ENCODE measurements at places on chromosomes 11 and 22. TPM values are rescaled to one million over a fixed set of nuclear protein-coding genes. Genes with fewer than 3 reads are reported as not detected.

- no peak for DNase-seq
These were observed 61.2 kb downstream of the CLPB start for GRCh38 chr11:72373163-72373562.

GRCh38 chr22:16601437-16602223 is 9.0 kb upstream of the CCT8L2 start:
- DNase-seq, result peak; percentile 0

GRCh38 chr22:40273319-40273718 is 73.0 kb upstream of the ADSL start:
- no peak for DNase-seq

DNA sequence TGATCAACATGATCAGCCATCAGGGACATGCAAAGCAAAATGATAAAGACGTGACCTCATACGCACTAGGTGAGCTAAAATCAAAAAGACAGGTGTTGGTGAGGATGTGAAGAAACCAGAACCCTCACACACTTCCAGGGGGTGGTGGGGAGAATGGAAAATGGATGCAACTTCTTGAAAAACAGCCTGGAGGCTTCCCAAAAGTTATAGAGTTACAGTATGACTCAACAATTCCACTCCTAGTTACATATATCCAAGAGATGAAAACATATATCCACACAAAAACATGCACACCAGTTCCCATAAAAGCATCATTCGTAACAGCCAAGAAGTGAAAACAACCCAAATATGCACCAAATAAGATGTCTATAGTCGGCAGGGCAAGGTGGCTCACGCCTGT is 42.1 kb upstream of the APLNR start:
- DNase-seq, result peak; percentile 67

DNA sequence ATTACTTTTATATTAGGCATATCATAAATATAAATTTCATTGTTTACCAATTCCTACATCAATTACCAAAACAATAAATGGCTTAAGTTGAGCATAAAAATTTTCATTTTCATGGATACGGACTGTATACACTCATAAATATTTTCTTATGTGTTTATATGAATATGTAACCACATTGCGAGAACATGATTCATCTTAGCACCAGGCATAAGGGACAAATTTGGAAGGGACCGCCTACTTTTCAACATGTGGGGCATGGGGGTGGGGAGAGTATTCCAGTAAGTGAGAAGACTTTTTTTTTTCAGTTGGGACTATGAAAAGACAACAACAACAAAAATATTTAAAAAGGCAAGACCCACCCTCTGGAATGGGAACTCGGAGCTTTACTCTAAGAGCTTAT is 296.1 kb downstream of the RAB38 start:
- peak; percentile 38 for DNase-seq

DNA sequence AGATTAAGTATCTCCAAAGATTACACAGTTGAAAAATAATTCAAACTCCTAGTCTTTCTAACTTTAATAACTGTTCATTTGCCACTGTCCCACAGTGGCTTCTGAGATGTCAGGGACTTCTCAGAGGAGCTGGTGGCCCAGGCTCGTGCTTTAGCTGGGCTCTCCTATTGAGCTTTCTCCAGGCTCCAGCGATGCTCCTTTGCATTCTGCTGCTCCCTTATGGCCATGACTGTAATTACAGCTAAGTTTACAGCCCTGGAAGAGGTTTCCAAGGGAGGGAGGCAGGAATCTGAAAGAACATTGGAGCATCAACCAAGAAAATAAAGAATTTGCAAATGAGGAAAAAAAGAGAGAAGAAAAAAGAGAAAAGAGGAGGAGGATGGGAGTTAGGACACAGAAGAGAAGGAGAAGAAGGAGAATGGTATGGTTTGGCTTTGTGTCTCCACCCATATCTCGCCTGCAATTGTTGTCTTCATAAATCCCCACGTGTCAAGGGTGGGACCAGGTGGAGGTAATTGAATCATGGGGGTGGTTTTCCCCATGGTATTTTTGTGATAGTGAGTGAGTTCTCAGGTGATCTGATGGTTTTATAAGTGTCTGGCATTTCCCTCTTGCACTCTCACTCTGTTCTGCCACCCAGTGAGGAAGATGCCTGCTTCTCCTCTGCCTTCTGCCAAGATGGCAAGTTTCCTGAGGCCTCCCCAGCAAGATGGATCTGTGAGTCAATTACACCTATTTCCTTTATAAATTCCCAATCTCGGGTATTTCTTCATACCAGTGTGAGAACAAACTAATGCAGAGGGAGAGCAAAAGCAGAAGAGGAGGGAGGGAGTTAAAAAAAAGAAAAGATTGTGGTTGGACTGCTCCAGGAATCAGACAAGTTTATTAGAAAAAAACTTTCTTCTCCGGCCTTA is 857.0 kb downstream of the KCNA4 start:
- peak; percentile 86 for DNase-seq

- no peak for DNase-seq
These were observed 13.7 kb downstream of the ELF5 start for GRCh38 chr11:34499719-34500500.

GRCh38 chr11:111910676-111911562 is 651 bp downstream of the CRYAB start:
- DNase-seq, result peak; percentile 45

DNA sequence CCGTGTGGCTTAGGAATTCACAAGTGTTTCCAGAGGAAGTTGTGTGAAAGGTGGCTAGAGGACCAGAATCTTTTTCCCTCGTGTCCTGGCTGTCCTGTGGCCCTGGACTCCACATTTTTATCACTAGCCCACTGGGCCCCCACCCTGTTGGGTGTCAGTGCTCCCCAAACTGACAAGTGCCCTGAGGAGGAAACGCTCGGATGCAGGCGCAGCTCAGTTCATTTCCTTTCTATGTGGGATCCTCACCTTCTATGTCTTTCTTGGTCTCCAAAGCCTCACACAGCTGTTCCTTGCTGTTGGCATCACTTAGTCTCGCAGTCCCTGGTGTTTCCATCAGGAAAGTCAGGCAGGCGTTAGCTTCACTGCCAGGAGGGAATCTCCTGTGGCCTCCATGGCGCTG is 68.0 kb upstream of the KCNQ1OT1 start:
- no peak for DNase-seq

- no peak for DNase-seq
These were observed at the start of gene OR4C13 for GRCh38 chr11:49952091-49952490. OR4C13 (plus strand) TSS chr11:49952391; CDS start chr11:49952423, 32 bp downstream.

GRCh38 chr22:48886604-48887393 is 940.9 kb downstream of the BRD1 start:
- no peak for DNase-seq

DNA sequence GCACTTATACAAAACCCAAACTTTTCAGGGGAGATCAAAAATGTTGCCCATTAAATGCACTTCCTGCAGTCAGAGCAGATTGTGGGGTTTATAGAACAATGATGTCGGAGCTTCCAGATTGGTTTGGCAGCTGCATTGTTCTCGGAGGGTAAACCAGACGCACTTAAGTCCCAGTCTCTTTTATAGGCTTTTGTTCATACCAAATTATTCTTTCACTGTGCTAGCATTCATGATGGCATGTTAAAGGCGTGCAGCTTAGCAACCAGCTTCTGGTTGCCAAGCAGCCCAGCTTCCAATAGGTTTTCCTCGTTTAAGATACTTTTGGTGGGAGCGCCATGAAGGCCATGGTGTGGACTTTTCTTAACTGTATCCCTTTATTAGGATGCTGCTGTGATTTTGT is 40.9 kb downstream of the ZC3H12C start:
- DNase-seq, result peak; percentile 26

DNA sequence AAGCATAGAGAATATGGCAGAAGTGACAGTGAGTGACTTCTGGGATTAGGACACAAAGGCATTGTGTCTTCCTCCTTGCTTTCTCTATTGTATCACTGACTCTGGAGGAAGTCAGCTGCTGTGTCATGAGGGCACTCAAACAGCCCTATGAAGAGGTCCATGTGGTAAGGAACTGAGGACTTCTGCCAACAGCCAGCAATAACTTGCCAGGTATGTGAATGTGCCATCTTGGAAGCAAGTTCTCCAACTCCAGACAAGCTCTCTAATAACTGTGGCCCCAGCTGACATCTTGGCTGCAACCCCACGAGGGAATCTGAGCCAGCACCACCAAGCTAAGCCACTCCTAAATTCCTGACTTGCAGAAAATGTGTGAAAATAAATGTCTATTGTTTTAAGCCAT is 83.6 kb upstream of the ZBED5 start:
- DNase-seq, result no peak

- DNase-seq, result no peak
These were observed 473.1 kb downstream of the LRRC4C start for GRCh38 chr11:40986320-40986719.

DNA sequence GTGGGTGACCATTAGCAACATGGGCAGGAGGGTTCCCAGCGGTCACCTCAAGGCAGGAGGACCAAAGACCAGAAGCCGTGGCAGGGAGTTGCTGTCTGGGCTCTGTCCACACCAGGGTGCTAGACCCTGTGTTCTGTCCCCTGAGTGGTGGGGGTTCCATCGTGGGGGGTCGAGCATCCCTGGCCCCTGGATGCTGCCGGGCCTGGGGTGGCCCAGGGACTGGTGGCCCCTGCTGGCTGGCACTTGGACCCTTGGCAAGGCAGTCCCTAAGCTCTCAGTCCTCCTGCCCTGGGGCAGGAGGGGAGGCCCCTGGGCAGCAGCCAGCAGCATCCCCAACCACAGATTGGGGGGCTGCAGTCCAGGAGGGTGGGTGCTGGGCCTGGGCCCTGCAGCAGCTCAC is 13.4 kb upstream of the ARHGAP8 start:
- DNase-seq, result no peak

- peak; percentile 86 for DNase-seq
These were observed 45.0 kb downstream of the OR4D9 start for GRCh38 chr11:59556115-59556916.

- no peak for DNase-seq
These were observed 135.0 kb downstream of the BUD13 start for GRCh38 chr11:116637766-116638165.

- DNase-seq, result no peak
These were observed 183.4 kb downstream of the BUD13 start for GRCh38 chr11:116589402-116589801.

DNA sequence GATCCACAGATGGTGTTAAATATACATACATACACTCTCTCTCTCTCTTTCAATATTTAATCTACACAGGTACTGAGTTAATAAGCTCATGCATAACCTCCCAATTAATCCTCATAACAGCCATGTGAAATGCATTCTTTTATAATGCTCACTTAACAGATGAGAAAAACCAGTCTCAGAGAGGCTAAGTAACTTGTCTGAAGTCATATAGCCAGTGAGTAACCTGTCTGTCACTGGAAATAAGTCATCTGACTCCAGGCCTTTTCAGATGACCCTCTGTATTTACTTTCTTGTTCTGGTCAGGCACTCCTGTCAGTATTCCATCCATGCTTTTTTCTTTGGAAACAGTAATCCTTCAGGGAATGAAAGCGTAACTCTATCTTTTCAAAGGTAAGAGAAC is 594.0 kb upstream of the TENM4 start:
- DNase-seq, result no peak

DNA sequence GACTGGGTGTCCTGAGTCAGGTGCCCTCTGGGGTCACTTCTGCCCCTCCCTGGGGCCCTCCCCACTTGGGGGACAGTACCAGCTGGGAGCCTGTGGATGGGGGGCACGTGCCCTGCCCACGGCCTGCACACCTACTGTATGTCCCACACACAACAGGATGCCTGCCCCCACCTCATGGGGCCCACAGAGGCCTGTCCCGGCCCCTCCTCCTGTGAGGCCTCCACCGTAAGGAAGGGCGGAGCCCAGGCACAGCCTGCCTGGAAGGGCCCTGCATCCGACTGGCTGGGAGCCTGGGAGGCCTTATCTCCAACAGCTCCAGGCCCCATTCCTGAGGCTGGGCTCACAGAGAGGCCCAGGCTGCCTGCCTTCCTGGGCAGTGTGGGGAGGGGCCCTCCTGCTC is 47.8 kb downstream of the BRSK2 start:
- peak; percentile 89 for DNase-seq

DNA sequence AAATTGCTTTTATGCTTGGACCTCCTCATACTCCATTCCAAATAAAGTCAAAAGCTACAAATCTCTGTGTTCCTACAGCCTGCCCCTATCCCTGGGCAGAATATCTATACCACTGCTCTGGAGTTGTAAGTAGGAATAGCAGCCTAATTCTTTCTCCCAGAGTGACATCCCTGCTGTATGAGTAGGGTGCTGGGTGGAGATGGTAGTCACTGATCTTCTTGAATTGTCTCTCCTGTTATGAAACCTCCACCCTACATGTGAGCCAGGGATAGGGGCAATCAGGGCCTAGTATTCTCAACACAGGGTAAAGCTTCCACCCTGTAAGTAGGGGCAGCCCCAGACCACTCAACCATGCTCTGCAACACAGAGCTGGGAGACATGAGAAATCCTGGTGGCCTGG is 19.8 kb downstream of the GALNT18 start:
- no peak for DNase-seq

DNA sequence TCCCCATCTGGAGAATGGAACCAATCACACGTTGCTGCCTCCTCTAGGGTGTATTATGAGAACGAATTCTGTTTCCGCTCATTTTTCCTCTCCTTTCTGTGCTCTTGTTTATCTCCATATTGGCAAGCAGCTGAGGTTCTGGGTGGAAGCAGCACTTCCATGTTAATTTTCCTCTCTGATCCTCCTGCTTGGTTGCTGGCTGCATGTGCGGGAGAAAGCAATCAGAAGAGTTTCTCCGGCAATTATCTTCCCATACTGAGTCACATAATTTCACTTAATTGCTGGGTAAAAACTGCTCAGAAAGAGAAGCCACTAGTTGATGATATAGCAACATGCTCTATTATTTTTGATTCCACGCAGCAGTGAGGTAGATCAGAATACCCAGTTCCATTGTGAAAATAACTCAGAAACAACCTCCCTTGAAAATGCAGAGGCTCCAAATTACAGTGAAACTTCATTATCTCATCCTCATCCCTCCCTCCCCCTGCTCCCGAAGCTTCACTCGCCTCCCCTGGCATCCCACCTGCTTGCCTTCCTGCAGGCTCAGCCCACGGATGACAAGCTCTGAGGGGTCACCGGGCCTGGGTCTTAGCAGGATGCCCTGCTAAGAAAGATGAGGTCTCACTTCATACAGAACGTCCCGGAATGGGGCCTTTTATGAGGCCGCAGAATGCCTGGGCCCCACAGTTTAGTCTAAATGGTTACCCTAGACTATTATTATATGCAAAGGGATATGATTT is 20.4 kb downstream of the FXYD6 start:
- DNase-seq, result no peak

- DNase-seq, result peak; percentile 88
These were observed 52.6 kb downstream of the ARHGAP42 start for GRCh38 chr11:100739666-100740065.

OSBP2 gene
- polyA plus RNA-seq, result 32.5 TPM

MOGAT2 gene
- polyA plus RNA-seq, result not detected

CLMP gene
- polyA plus RNA-seq, result 2.1 TPM

WT1 gene
- 3.0 TPM for polyA plus RNA-seq

RAB36 gene
- polyA plus RNA-seq, result 7.1 TPM

APOBEC3G gene
- 7.1 TPM for polyA plus RNA-seq

All from cardiac muscle cell (in vitro differentiated cells and primary cell).